ENCODE measurements at places on chromosomes 7 and 10.

GRCh38 chr7:54477083-54477482 lies 65.1 kb upstream of the VSTM2A start:
- no peak for DNase-seq

- DNase-seq: peak; percentile 81
These were observed 2.5 kb upstream of the ACBD5 start for GRCh38 chr10:27242951-27243551.

- DNase-seq: no peak
These were observed 609.0 kb upstream of the DPP6 start for GRCh38 chr7:153443032-153443701.

- DNase-seq: peak; percentile 77
These were observed 94.5 kb downstream of the SEC61G start for GRCh38 chr7:54664235-54665228.

- DNase-seq: peak; percentile 99
These were observed 685 bp downstream of the LUC7L2 start for GRCh38 chr7:139360210-139360947.

DNA sequence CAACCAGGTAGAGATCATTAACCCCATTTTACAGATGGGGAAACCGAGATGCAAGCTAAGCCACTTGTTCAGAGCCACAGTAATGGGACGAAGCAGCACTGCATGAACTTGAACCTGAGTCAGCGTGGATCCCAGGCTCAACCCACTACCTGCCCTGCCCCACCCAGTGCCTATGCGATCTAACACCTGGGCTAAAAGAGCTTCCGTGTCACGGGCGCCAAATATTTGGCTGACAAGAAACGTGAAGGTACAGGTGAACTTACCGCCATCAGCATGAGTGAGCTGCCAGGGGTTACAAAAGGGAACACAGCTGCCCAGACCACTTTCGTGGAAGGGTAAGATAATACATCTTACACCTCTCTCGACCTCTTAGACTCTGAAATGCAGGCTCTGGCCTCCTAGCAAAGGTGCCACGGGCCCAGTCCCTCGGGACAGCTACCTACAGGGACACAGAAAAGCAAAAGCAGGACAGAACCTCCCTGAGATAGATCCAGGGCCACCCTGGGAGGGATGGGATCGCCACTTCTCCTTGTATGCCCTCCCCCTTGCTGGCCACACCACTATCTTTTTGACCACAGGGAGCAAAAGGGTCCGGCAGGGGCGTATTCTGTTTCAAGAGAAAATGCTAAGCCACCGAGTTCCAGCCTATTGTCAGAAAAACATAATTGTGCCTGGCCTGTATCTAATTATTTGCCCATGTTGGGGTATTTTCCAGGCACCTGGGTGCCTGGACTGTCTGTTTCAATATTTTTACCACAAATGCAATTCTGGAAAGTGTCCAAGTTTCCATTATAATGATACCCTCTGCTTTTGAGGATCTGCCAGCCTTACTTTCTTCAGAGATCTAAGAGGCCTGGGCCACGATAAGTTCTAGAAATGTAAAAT lies 6.4 kb downstream of the CHST15 start:
- no peak for DNase-seq

GRCh38 chr10:36730316-36730715 lies 395.1 kb upstream of the ANKRD30A start:
- DNase-seq: no peak

DNA sequence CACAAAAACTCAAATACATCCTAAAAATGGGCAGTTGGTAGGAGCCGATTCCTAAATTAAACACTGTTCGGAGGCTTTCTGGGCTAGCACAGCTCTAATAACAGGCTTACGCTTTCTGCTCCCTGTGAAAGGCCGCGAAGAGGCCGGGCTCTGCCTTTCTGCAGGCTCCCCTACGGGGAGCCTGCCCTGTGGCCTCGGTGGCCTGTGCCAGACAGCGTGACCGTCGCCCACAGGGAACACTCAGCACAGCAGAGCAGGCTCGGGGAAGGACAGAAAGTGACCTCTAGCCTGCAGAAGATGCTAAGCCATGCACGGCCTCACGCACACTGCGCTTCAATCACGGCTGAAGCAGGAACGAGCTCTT lies 64.2 kb downstream of the DIP2C start:
- no peak for DNase-seq

DNA sequence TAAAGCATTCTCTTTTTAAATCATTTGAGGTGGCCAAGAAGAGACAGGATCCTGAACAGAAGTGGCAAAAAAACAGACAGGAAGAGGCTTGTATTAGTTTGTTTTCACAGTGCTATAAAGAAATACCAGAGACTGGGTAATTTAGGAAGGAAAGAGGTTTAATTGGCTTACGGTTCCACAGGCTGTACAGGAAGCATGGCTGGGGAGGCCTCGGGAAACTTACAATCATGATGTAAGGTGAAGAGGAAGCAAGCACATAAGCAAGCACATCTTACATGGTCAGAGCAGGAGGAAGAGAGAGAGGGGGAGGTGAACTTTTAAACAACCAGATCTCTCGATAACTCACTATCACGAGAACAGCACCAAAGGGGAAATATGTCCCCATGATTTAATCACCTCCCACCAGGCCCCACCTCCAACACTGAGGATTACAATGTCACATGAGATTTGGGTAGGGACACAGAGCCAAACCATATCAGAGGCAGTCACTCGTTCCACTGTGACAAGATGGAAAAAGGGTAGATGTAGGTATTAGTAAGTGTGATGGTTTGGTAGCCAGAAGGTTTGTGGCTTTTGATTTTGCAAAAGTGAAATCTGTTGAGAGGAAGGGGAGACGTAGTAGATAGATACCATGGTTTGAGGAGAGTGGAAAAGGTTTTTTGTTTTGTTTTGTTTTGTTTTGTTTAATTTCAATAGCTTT lies 5.1 kb downstream of the MSRB2 start:
- DNase-seq: no peak

GRCh38 chr10:85946713-85947326 lies 419.8 kb downstream of the GRID1 start:
- no peak for DNase-seq

DNA sequence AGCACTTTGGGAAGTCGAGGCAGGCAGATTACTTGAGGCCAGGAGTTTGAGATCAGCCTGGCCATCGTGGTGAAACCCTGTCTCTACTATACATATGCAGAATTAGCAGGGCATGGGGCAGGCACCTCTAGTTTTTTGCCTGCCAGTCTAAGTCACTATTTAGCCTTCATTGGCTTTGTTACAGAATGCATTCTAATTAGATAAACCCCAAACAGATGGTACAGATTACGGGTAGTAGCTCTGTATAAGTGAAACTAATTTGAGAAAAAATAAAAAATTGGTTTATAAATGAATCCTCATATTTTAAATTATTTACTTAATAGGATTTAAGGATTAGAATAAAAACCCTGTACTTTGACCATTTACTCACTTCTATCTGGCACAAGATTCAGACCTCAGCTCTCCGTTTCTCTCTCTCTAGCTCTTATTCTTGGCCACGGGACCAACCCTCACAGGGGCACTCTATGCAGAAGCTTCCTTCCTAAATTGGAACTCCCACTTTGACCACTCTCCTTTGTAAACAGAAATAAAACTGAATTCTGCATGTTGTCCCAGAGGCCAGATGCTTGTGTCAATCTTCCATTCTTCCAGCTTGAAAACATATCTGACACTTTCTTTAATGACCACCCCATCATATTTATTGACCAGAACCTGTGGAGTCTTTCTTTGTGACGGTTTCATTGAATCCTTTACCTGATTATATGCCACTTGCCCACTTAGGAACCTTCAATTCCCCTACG lies 26.8 kb downstream of the BET1 start:
- no peak for DNase-seq

- DNase-seq: peak; percentile 79
These were observed 73.1 kb downstream of the TLL2 start for GRCh38 chr10:96440361-96441292.

DNA sequence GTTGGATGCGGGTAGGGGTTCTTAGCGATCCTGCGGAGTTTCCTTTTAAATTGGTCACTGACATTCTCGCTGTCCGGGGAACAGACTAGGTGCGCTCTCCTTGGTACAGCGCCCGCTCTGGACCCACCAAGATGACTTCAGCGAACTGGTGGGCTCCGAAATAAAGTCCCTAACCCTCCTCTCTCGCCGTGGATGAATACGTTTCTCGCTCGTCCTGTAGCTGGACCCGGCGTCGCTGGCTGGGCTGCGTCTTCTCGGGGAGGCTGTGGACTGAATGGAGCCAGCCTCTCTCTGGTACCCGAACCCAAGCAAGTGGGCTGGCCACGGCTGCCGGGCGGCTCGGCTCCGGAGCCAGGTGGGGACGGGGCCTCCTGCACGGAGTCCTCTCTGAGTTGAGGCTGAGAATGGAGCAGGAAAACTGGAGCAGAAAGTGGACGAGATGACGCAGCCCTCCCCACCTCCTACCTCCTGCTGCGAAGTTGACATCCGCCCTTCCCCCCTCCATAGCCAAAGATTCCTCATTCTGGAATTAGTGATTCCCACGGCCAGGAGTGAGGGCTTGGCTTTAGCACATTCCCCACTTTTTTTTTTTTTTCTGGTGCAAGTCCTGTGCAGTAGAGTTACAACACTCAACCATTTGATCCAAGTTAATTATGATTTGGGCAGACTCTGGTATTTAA lies 1.5 kb downstream of the UNC5B start:
- no peak for DNase-seq

DNA sequence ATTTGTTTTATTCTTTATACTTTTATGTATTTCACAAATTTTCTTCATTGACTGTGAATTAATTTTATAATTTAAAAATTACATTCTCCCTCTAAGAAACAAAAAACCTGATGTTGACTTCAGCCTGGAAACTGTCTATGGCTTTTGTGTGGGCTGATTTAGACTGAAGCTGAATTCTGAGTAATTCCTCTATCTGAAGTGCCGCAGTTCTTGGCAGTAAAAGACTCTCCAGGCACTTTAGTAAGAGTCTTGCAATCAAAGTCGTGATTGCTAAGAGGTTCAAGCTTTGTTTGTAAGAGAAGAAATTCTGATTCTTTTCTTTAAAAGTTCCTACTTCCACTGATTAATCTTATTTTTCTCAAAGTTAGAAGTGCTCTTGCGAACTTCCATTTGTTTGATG lies 3.4 kb upstream of the CEP41 start:
- peak; percentile 68 for DNase-seq

- DNase-seq: no peak
These were observed 15.5 kb upstream of the STEAP4 start for GRCh38 chr7:88322151-88322550.

- DNase-seq: no peak
These were observed 73.8 kb downstream of the OAT start for GRCh38 chr10:124344931-124345330.

- no peak for DNase-seq
These were observed 40.8 kb upstream of the DLD start for GRCh38 chr7:107850216-107850615.

- no peak for DNase-seq
These were observed 46.2 kb downstream of the MINDY4 start for GRCh38 chr7:30817371-30817767.

GRCh38 chr10:69741671-69742355 lies 59.9 kb upstream of the COL13A1 start:
- DNase-seq: no peak

DNA sequence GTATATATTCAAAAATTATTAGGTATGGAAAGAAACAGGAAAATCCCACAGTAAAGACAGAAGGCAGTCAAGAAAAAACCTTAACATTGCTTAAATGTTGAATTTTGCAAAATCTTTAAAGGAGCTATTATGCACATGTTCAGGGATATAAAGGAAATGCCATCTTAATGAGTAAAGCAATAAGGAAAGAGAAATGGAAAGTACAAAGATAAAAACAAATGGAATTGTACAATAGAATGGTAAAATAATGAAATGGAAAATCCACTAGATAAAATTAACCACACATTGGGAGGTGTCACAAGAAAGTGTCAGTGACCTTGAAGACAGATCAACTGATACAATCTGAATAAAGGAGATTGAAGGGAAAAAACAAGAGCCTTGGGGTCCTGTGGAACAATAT lies 82.0 kb downstream of the KIF20B start:
- no peak for DNase-seq

GRCh38 chr10:114519306-114519669 lies 115.0 kb upstream of the AFAP1L2 start:
- no peak for DNase-seq

DNA sequence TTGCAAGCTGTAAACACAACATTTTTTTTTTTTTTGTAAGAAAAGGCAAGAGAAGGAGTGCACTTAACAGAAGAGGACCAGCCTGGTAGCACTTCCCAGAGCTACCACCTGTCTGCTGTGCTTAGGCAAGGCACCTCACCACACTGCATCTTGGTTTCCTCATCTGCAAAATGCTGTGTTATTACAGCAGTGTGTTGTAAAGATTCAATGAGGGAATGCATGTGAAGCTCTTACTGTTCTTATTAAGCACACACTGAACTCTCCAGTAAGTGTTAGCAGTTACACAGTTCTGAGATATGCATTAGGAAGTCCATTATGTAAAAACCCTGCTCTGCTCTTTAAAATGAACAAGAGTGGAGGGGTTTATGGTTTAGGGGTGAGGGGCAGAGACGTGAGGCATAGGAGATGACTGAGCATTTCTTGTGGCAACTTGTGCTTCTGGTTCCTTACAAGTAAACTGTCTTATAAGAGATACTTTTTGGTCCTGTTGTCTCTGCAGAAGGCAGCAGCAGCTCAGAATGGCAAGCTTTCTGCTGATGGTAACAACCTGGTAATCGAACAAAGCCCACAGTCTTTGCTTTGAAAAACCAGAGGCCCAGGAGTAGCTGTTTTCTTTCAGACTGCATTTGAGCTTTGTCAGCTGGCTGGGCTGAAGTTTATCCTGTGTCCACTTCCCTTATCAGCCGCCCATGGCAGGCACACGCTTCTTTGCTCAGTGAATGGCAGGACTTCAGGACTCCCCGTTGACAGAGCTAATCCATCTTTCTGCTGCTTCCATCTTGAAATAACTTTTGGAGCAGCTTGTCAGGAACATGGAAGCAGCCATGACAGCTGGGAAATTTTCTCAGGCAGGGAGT lies 98.8 kb upstream of the BMPER start:
- no peak for DNase-seq

DNA sequence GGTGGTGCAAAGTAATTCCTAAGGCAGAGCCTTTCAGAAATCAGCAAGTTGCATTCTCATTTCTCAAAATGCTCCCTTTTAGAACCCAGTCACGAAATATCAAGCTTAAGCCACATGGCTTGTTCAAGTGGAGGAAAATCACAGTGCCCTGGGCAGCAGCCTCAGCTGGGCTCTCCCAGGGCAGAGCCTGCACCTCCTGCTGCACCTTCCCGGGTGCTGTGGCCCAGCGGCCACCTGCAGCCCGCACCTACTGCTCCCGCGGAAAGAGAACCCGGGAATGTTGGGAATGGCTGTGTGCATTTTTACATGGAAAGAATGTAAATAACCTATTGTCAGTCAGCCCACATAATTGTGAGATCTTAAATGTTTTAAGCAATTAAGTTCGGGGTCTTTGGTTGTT lies 396.5 kb upstream of the VSTM2A start:
- no peak for DNase-seq

GRCh38 chr10:77252380-77253146 lies 385.0 kb downstream of the KCNMA1 start:
- no peak for DNase-seq

All from right hindlimb (tissue), 1 donor.